ENCODE measurements at places on chromosomes 7 and 10.

- no peak for DNase-seq
Observed at GRCh38 chr7:158068853-158069252, 518.8 kb downstream of the PTPRN2 start.

DNA sequence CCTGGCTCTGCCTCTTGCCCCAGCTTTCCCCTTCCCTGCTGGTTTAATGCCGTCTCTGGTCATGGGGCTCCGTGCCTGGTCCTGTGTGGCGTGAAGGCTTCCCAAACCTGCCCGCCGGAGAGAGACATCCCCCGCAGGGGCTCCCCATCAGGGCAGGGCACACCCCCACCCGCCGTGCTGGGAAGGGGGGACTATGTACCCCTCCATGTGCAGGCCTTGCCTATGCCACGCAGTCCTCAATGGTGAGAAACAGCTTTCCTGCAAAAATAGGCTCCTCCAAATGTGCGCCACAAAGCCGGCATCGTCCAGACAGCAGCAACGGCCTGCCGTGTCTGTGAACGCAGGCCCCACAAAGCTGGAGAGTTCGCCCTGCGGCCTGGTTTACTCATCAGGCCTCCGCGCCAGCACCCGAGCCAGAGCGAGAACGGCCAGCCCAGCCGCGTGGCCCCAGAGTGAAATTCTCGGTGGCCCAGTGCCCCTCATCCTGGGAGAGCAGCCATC, 313.4 kb downstream of the DNAJB6 start:
- DNase-seq: no peak

GRCh38 chr10:9315292-9315691, 1260.8 kb downstream of the GATA3 start:
- DNase-seq: no peak

DNA sequence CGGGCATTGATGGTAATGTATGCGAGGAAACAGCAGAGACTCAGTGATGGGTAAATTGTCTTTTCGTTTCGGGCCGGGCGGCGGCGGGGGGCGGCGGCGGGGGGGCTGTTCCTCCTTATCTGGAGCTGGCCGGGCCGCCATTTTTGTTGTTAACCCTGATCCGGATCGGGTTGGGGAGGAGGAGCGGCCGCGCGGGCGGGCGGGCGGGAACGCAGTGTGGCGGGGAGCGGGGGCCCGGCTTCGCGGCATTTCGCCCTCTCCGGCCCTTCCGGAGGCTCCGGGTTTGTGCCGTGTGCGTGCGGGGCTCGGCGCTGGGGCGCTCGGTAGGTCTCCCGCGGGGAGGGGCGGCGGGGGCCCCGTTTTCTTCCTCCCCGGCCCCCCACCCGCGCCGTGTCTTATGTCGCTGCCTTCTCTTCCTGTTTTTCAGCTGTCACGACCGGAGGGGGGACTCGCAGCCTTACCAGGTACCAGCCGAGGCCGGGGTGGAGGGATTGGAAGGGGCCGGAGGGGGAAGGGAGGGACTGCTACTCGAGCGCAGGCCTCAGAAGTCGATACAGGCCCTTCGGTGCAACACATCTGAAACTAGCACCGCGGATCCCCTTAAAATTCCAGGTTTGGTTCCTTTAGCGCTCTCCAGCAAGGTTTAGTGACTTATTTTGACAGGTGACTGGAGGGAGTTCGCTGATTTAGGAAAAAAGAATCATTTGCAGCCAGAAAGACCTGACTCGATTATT, 820 bp downstream of the WAC start:
- peak; percentile 47 for DNase-seq

- DNase-seq: no peak
Observed at GRCh38 chr7:50580057-50580456, 14.9 kb upstream of the DDC start.

DNA sequence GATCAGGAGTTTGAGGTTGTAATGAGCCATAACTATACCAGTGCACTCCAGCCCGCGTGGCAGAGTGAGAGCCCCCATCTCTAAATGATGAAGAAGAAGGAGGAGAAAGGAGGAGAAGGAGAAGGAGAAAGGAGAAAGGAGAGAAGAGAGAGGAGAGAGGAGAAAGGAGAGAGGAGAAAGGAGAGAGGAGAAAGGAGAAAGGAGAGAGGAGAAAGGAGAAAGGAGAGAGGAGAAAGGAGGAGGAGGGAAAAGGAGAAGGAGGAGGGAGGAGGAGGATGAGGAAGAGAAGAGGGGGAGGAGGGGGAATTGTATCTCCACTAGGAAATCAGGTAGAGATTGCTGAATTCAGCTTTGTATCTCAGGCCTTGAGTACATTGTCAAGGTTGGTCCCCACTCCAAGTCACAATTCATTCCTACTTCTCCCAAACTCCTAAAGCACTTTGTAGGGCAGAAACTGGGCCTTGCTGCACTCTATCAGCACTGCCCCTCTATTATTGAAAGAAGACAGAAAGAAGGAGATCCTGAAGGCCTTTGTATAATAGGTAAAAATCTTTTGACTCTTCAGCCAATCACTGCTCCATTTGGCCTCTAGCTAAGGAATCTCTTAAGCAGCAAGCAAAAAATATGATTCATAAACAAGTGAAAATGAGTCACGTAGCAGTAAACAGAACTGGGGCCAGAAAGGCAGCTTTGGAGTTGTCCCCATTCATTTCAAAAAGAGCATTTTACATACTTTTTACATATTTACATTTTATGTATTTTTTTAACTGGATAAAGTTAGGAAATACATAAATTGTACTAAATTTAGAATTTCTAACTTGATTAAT, 178.0 kb downstream of the IMMP2L start:
- no peak for DNase-seq

GRCh38 chr7:116394106-116394505, 105.4 kb upstream of the CAV2 start:
- no peak for DNase-seq

GRCh38 chr10:3980660-3981059, 195.7 kb upstream of the KLF6 start:
- no peak for DNase-seq

- DNase-seq: peak; percentile 84
Observed at GRCh38 chr10:96831867-96832720, at the start of gene LCOR. Gene LCOR, plus strand, starts transcription at chr10:96832298. Its CDS starts 116,760 bp downstream, at chr10:96949058.

- peak; percentile 21 for DNase-seq
Observed at GRCh38 chr7:150753826-150754603, 16.8 kb downstream of the GIMAP5 start.

- DNase-seq: no peak
Observed at GRCh38 chr7:151777908-151778670, 98.8 kb downstream of the PRKAG2 start.

DNA sequence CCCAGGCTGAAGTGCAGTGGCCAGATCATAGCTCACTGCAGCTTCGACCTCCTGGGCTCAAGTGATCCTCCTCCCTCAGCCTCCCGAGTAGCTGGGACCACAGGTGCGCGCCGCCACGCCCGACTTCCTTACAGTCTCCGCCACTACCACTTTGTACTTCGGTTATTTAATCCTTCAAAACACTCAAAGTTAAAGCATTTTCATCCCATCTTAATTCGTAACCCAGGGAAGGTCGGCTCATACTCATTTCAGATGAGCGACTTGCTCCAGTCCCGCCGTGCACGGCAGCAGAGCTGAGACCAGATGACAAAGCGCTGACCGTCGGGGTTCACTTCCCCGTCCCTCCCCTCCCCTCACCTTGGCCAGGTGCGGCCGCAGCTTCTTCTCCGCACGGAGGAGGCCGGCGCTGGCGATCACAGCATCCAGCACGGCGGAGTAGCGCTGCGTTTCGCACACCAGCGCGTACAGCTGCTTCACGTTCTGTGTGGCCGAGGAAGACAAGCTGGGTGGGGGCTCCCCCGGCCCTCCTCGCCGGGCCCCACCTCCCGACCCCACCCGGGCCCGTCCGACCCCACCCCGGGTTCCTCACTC, 457 bp downstream of the NSUN5 start:
- DNase-seq: peak; percentile 20

DNA sequence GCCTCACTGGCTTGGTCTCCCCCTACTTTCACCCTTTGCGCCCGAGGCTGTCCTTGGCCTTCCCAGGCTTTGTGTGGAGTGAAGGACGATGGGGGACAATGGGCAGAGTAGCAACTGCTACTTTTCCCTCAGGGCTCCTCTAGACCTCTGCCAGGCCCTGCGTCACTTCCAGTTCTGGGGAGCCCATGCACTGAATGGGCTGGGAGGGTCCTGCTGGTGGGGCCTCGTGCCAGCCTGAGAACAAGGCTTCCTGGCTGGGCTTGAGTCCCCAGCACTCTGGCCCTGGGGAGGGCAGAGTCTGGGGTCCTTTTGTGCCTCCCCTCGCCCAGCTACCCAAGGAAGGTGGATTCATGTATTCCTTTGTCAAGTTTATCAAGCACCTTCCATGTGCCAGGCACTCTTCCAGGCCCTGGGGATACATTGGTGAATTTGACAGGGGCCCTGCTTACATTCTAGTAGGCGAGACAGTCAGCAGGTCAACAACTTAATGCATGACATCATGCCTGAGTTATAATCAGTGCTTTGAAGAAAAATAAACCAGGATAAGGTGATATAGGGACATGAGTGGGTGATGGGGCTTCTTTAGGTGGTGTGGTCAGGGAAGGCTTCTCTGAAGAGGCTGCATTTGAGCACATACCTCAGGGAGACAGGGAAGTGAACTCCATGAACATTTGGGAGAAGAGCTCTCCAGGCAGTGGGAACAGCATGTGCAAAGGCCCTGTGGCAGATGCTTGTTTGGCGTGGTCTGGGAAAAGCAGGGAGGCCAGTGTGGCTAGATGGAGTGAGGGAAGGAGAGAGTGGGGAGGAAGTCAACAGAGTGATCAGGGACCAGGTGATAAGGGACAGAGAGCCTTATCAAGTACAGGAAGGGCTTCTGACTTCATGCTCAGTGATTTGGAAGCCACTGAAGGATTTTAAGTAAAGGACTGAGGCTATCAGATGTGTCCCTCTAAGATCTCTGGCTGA, 14.1 kb downstream of the ZMIZ1 start:
- no peak for DNase-seq

DNA sequence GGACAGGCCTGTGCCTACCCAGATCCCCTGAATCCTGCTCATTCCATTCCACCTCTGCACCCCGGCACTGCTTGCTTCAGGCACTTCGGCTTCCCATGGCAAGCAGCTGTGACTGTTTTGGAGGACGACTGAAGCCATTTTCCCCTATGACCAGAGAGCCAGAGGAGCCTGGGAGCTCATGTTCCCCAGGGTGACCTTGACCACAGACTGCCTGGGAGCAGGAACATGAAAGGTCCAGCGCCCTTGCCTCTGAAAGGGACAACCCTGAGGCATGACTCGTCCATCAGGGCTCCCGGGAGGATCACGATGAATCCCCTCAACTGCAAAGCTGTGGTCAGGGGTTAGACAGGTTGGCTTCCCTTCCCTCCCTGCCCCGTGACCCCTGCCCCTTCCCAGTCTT, 16.7 kb upstream of the HMX3 start:
- DNase-seq: no peak

GRCh38 chr7:12244694-12245093, 33.6 kb downstream of the TMEM106B start:
- DNase-seq: peak; percentile 53

DNA sequence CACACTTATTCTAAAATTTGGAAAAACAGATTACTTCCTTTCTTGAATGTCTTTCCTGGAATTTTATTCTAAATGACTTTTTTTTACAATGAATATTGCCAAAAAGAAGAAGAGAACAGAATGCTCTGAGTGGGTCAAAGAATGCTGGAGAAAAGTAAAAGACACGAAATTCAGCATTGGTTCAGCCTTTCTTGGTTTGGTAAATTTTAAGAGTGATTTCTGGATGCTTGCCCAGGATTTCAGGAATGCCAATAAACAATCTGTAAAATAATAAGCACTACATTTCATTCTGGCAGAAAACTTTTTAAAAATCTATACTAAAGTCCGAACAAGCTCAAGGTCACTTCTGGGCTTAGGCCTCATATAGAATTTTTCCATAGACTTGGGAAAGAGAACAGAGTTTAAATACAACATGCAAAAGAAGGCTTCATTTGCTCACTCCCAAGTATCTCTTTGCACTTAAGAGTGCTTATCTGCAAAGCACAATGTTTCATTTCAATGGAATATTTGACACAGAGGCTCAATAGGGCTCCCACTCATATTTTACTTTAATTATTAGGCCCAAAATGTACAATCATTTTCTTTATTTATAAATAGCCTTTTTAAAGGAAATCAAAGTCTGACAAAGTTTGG, 359.5 kb upstream of the ANKRD30A start:
- DNase-seq: no peak

- DNase-seq: no peak
Observed at GRCh38 chr7:29463504-29464158, 100.0 kb upstream of the PRR15 start.

DNA sequence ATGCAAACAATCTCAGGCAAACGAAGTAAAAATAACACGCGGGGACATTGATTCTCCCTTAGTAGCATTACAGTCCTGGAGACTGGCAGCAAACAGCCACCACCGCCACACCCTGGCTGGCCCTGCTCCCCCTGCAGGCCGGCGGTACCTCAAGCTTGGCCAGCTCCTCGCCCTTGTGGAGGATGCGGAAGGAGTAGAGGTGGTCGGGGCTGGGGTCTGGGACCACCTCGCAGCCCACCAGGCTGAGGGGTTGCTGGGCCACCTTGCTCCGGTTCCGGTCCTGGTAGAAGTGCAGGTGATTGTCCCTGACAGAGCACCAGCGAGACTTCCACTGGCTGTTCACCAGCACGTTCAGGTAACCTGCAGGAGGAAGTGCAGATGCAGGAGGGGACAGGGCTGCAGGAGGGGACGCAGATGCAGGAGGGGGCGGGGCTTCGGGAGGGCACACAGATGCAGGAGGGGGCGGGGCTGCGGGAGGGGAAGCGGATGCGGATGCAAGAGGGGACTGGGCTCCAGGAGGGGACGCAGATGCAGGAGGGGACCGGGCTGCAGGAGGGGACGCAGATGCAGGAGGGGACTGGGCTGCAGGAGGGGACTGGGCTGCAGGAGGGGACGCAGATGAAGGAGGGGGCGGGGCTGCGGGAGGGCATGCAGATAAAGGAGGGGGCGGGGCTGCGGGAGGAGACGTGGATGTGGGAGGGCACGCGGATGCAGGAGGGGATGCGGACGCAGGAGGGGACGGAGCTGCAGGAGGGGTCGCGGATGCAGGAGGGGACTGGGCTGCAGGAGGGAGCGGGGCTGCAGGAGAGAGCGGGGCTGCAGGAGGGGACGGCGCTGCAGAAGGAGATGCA, 65.7 kb downstream of the VWA2 start:
- peak; percentile 76 for DNase-seq

- no peak for DNase-seq
Observed at GRCh38 chr7:585229-585711, 65.6 kb upstream of the PDGFA start.

DNA sequence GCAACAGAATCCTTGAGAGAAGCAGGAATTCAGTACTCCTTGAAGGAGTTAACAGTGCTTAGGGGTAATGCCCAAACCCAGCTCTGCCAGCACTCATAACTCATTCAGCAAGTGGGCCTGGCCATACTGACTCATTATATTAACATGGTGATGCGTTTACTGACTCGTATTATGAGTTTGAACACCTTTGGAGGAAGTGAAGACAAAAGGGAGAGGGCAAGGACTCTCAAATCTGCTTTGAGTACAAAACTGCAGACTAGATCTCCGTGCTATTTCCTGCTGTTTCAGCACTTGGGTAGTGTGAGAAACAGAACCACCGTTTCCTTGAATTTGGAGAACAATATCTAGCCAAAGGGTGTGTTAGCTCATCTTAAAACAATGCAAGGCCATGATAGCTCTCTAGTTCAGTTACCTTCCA, 30.8 kb downstream of the SLC16A9 start:
- no peak for DNase-seq

Data from NCI-H345 (cell line).